ENCODE measurements at places on chromosomes 4 and X.

GRCh38 chr4:170014359-170015011 is 11.7 kb downstream of the MFAP3L start:
- no peak for DNase-seq

DNA sequence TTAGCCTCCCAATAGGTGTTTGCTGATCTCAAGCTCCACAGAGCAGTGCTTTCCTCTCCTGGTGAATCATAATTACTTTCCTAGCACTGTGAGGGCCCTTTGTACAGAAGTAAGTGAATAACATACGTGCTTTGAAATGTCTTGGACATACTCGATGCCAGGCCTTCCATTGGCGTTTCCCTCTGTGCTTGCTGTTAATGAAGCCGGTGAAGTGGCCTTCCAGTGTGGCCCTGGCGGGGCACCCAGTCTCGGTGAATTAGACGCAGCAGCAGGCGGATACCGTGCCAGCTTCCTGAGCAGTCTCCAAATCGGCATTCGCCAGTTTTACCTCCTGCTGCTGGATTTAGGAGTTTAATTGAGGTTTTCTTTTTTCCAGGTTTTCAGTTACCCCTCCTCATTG is 132.3 kb downstream of the HMX1 start:
- no peak for DNase-seq

DNA sequence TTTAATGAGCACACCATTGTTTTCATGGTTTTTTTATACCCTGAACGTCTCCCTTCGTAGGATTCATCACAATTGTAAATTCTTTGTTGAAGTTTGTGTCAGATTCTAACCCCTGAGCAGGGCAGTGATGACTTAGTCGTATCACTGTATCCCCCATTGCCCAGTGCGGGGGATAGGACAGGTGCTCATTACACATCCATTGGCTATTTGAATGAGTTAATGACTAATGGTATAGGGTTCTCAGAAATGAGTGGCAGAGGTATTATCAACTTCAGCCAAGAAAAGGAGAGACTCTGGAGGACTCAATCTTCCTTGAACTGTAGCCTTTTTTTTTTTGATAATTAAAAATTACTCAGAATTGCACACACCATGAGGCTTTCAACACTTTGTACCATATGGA is 64.6 kb downstream of the SYNPO2 start:
- no peak for DNase-seq

DNA sequence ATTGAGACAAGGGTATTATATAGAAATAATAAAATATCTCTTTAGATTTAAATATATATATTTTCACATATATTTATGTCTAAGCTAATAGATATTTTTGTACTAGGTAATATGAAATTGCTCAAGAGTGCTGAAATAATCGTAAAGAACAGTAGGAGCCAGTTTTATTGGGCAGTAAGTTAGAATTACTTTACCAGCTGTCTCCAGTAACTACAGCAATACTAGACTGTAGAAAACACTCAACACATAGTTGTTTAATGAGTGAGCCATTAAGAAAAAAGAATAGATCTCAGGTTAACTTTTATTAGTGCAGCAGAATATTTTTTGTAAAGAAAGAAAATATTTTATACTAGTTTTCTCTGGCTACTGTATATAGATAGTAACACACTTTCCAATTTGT is 715.2 kb downstream of the TRIML1 start:
- DNase-seq, result no peak

DNA sequence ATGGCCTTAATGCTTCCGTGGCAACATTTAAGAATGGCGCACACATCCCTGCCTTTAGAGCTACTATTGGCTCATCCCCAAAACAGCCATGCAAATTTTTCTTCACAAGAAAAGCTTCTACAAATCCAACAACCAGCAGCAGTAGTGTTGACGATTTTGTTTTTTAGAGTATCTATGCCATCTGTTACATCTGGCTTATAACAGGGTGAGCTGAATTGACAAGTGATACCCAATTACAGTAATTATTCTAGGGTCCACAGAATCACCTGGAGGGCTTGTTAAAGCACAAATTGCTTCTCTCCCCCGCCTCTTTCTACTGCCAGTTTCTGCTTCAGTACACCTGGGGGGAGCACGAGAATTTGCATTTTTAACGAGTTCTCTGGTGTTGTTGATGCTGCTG is 34.1 kb downstream of the DCHS2 start:
- DNase-seq, result no peak

DNA sequence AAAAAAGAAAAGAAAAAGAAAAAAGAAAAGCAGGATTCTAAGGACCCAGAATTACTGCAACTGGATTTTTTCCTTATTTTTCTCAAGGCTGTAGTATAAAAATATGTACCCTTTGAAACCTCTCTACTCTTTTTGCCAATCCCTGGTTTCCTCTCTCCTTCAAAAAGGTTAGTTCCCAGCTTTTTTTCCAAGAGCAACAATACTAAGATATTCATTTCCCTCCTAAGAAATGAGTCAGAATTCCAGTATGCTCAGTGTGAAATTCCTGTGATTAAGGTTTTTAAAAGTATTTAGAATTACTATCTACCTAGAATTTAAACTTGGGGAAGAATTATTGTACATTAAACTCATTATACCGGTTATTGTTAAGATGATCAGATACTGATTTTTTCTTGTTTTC is 22.0 kb downstream of the SMIM14 start:
- no peak for DNase-seq

- no peak for DNase-seq
These were observed 44.0 kb upstream of the TLR2 start for GRCh38 chr4:153639833-153640802.

DNA sequence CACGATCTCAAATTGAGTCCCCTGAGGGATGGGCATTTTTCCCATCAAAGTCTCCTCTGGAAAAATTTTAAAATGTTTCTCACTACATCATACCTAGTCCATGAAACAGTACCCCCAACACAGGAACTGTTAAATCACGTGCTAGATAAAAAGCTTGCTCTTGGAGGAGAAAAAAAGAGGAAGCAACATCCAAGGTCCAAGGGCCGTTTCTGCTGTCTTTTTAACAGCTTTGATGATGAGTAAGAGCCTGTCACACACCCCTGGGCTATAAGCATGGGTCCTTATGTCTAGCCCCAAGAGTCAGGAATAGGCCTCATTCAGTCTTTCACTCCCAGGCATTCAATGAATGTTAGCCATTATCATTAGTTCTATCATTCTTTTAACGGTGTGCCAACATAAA is 128.9 kb downstream of the SH3KBP1 start:
- no peak for DNase-seq

GRCh38 chr4:53919535-53919934 is 144.9 kb downstream of the CHIC2 start:
- no peak for DNase-seq

GRCh38 chr4:157792716-157793115 is 380.1 kb downstream of the GASK1B start:
- no peak for DNase-seq

DNA sequence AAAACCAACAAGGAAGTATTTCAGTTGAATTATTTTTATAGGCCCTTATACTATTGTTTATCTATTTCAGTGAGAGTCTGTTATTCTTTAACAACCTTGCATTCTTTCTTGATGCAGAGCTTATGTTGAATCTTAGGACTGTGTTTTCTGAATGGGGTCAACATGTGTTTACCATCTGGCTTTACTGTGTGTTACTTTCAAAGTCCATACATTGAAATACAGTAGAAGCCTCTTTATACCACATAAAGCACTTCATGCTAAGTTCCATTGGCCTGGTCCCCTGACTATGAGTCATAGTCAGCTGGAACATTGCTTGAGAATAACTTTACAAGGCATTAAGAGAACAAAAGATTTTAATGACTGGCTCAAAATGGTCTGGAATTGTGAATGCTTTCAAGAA is 152.6 kb downstream of the GASK1B start:
- no peak for DNase-seq

- no peak for DNase-seq
These were observed 48.4 kb downstream of the BCORL1 start for GRCh38 chrX:130030826-130031225.

DNA sequence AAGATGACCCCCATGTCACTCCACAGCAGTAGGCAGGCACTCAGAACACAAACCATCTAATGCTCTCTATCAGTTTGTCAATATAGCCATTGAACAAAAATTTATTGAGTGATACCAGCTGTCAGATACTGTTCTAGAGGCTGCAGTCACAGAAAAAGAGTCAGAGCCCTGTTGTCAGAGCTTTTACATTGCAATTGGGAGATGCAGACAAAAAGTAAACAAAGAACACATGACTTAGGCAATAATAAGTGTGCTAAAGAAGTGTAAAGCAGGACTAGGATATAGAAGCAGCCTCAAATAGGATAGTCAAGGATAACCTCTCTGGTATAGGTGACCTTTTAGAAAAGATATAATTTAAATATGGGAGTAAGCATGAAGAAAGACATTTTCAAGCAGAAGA is 8.9 kb downstream of the HTN1 start:
- DNase-seq, result no peak

DNA sequence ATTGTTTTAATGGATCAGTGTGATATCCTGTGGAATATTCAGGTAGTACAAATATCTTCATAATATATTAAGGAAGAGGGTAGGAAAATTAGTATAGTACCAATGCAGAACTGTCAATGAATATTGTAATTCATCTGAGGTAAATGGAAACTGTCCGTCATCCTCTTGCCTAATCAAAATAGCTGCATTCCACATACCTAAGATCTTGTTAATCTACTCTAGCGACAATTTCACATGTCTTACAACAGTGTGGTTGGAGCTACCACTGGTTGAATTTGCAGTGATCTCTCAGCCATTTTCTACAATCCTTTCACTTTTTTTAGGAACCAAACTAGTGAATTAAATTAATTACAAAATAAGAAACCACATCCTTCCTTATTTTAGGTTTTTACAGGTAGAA is 117.5 kb downstream of the PCDH18 start:
- no peak for DNase-seq

All from mesothelial cell of epicardium (in vitro differentiated cells).